NCI-H446 treated with DMSO at 0.1 percent for 48 hours (cell line): ENCODE measurements at places on chromosomes 6 and 20.

- peak; percentile 20 for DNase-seq
Observed at GRCh38 chr6:26401987-26402658, at the start of gene BTN3A1. Gene BTN3A1 (plus strand): TSS chr6:26402275. CDS start chr6:26405564, 3,289 bp downstream.

DNA sequence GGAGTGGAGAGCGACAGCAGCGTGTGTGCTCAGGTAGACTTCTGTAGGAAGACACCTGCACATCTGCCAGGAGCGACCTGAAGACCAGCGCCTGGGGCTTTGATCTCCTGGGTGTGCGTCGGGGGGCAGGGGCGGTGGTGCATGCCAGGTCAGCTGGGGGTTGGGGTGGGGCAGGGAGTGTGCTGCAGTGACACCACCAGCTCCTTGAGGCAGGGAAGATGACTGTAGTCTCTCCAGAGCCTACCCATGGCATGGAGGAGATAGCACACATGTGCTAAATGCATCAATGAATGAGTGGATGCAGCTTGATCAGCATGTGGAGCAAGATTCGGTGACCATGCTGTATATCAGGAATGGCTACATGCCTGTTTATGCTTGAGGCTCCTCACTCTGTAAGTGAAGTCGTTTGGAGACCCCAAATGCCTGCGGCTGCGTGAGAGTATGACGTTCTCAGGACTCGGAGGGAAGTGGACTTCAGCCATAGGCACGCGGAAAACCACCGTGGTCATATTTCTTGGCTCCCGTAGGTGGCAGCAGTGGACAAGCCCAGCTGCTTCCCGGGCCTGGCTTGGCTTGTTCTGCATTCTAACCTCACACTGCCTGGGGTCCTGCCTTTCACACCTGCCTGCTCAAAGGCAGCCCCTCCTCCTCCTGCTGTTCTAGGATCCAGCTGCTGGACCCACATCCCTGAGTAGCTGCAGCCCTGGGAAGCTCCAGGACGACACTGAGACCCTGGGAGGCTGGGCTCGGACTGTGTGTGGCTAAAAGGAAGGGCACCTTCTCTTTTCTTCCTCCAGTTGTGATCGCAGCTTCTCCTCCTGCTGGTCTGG is 39.4 kb upstream of the KCNK16 start:
- peak; percentile 44 for DNase-seq

DNA sequence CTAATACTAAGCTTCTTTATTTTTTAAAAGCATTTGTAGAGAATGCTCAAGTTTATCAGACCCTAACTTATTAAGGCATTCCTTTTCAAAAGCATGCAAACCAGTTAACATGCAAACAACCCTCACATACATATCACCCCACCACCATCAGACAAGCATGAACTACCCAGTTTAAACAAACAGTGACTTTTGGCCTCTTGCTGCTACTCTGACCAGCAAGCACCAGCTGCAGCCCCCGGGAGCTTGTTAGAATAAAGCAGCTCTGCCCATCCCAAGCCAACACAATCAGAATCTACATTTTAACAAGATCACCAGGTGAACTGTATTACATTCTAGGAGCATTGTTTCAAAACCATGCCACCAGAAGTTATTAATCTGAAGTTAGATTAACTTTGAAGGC is 5.9 kb upstream of the NUP153 start:
- no peak for DNase-seq

GRCh38 chr6:163427498-163428254 is 13.2 kb downstream of the QKI start:
- DNase-seq: no peak

DNA sequence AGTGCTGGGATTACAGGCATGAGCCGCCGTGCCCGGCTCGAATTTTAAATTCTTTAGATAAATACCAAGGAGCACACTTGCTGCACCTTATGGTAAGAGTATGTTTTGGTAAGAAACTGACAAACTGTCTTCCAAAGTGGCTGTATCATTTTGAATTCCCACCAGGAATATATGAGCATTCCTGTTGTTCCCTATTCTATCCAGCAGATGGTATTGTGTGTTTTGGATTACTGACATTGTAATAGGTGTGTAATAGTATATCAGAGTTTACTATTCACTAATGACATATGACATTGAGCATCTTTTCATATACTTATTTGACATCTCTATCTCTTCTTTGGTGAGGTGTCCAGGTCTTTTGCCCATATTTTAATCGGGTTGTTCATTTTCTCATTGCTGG is 40.5 kb downstream of the TGM6 start:
- no peak for DNase-seq

DNA sequence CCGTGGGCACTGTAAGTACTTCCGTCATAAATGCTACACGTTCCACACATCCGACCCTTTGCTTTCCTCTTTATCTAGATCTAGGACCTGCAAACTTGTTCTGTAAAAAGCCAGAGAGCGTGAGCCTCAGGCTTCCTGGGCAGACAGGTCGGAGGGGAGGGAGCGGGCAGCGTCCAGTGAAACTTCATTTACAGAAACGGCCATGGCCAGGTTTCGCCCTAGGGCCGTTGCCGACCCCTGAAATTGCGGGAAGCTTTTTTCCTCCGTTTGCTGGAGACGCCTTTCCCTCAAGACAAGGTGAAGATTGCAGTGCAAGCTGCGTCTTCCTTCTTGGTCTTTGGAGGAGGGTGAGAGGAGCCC is 155.4 kb downstream of the DLL1 start:
- no peak for DNase-seq

- DNase-seq: no peak
Observed at GRCh38 chr6:121791396-121792315, 356.2 kb downstream of the GJA1 start.

- DNase-seq: no peak
Observed at GRCh38 chr6:136037876-136038460, 186.5 kb downstream of the PDE7B start.

- no peak for DNase-seq
Observed at GRCh38 chr20:52309181-52309580, 117.6 kb upstream of the ZFP64 start.

- DNase-seq: no peak
Observed at GRCh38 chr6:42259841-42260395, 42.3 kb upstream of the MRPS10 start.

DNA sequence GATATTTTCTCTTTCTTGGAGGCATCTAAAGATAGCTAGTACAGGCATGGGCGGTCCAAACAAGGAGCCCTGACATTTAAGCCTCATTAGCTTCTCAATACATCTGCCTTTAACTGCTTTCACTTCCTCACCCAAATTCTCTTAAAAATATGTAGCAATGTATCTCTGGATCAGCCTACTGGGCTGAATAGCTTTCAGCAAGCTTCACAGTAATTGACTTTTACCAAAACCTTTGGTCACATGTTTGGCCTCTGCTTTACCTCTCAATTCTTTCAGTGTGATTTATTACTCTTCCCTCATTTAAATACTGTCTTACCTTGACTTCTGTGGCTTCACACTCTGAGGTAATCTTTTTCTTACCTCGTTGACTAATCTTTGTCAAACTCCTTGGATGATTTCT is 1618.1 kb downstream of the GRIK2 start:
- no peak for DNase-seq

- DNase-seq: no peak
Observed at GRCh38 chr20:52047811-52048764, 143.5 kb downstream of the ZFP64 start.

- no peak for DNase-seq
Observed at GRCh38 chr20:54713727-54714126, 238.3 kb downstream of the DOK5 start.

DNA sequence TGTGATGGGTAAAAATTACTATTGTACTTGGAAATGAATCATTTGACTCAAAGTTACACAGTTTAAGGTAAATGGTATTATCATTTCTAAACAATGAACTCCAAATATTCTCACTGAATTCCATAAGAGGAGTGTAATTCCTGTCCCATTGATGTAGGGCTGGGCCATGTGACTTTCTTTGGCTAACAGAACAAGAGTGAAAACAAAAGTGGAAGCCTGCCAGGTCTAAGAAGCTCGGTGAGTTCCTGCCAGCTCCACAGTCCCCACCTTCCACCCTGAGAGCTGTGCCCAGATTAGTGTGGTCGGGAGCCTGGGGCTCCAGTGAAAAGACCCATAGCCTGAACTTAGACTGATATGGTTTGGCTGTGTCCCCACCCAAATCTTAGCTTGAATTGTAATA is 24.6 kb downstream of the TBXT start:
- DNase-seq: no peak

DNA sequence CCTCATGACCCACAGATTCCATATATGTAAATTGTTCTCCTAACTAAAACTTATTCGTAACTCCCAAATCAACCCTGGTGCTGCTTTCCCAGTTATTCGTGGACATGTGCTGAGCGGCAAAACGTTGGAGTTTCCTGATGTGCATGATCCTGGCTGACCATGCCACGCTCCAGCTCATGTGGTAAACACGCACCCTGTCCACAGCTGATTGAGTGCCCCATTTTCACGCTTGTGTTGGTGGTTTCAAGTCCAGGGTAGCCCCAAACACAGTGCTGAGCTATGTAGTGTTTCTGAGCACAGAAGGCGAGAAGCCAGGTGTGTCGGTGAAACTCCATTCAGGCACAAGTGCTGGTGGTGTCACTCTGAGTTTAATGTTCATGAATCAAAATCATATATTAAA is 19.1 kb upstream of the FOXC1 start:
- no peak for DNase-seq

DNA sequence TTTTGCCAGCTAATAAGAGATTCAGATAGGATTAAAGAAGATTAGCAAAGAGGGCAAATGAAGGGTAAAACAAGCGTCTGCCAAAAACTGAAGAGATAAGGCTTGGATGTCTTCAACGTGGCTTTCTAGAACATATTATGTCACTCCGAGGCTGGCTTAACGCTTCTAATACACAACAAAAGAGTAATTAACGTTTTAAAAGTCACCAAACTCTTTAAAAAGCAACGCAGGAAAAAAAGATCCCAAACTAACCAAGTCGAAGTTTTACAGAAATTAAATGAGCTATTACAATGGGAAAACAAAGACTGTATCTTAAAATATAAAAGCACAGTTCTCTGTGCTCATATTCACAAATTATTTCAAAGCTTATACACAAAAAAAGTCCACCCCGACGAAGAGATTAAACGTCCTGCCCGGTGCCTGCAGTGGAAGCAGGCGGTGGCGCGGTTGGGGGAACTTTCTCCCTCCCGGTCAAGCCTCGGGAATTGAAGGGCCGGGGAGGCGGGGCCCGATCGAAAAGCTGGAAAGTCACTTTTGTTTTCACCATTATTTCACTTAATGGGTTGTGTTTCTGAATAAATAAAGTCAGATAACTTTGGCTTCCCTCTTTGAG is 1.2 kb downstream of the MAK start:
- no peak for DNase-seq

GRCh38 chr6:2883673-2884072 is 19.4 kb downstream of the SERPINB9 start:
- no peak for DNase-seq

GRCh38 chr6:26554697-26555504 is 16.7 kb downstream of the HMGN4 start:
- peak; percentile 29 for DNase-seq

GRCh38 chr6:11536795-11537194 is 754 bp upstream of the TMEM170B start:
- DNase-seq: no peak

GRCh38 chr20:61279621-61280150 is 27.6 kb downstream of the CDH4 start:
- no peak for DNase-seq

DNA sequence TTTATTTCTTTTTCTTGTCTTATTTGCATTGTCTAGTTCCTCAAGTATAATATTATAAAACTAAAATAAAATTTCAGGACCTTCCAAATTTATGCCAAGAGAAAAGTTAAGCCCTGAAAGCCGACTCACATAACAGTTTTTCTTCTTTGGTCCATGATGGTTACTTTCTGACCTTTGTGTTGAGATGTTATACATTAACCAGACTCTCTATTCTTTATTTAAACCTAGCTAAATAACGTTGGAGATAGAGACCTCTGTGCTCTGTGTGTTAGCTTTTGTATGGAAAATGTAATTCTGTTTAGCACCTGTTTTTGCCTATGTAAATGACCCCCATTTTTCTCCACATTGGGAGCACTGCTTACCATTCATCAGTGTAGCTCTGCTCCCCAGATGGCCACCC is 352.4 kb downstream of the CD109 start:
- DNase-seq: no peak

- DNase-seq: no peak
Observed at GRCh38 chr6:96947055-96947454, 22.5 kb downstream of the KLHL32 start.

- DNase-seq: no peak
Observed at GRCh38 chr6:12614456-12614855, 102.1 kb upstream of the PHACTR1 start.

- DNase-seq: no peak
Observed at GRCh38 chr6:11718463-11718862, 60.1 kb downstream of the ADTRP start.

GRCh38 chr6:37354526-37355384 is 972 bp downstream of the RNF8 start:
- DNase-seq: no peak

- DNase-seq: no peak
Observed at GRCh38 chr6:39319621-39320362, 2.7 kb downstream of the KCNK16 start.

- no peak for DNase-seq
Observed at GRCh38 chr6:170095273-170095981, 195.5 kb downstream of the DLL1 start.

DNA sequence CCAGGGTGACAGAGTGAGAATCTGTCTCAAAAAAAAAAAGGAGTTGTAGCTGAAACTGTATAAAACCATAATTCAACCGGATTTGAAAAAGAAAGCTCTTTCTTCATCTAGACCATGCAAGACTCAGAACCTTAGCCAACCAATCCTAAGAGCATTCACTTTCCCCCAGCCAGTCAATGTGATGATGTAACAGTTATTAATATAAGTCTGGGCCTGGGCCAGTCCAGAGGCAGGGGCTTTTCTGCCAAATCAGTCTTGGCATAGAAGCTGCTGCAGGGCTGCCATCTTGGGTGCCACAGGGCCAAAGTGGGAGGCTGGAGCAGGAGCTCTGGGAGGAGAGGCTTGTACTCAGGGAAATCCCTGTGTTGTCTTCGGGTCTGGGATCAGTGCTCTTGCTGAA is 288.4 kb downstream of the CLIC5 start:
- no peak for DNase-seq

DNA sequence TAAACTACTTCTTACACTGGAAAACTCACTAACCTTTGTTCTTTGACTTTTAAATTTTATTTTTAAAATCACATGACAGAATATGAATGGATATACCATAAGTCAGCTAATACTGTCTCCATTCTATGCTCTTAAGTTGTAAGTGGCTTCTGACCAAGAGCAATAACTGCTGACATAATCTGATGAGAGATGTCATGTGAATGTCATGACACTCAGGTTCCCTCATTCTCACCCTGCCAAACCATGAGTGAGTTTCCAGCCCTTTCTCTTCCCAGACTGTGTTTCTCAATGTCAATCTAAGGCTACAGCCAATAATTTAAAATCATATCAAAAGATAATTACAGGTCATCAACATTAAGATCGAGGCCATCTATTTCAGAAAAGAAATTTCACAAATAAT is 39.7 kb downstream of the KIF16B start:
- DNase-seq: no peak

DNA sequence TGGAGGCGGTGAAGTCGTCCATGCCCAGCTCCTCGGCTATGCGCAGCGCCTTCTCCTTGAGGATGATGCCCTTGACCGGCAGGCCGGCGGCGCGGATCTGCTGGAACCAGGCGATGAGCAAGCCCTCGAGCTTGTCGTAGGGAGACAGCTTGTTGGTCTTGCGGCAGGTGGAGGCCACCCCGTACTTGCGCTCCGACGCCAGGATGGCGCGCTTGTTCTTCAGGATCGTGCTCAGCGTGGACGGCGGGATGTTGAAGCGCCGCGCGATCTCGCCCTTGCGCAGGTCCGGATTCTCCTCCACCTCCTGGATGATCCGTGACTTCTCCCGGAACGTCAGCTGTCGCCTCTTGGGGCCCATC is 435 bp downstream of the CENPB start:
- no peak for DNase-seq

- DNase-seq: no peak
Observed at GRCh38 chr6:158894193-158894592, 75.0 kb upstream of the EZR start.
